ENCODE measurements at places on chromosomes 13 and 19. TPM values are rescaled to one million over a fixed set of nuclear protein-coding genes. Genes with fewer than 3 reads are reported as not detected.

DNA sequence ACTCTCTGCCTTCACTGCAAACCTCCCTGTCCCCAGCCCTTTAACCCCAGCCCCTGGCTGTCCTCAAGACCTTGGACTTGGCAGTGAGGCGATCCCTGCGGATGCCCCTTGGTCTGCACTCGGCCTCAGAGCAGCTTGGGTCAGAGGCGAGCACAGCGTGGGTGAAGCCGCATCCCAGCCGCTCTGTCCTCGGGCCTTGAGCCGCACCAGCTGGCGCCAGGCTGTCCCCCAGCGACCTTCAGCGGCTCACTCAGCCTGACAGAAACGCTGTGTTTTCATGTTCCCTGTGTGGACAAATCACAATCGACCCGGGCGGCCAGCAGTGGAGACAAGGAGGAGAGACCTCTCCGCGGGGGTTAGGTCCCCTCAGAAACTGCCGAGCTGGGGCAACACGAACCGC is 52.0 kb downstream of the GNG7 start:
- DNase-seq, result no peak

DNA sequence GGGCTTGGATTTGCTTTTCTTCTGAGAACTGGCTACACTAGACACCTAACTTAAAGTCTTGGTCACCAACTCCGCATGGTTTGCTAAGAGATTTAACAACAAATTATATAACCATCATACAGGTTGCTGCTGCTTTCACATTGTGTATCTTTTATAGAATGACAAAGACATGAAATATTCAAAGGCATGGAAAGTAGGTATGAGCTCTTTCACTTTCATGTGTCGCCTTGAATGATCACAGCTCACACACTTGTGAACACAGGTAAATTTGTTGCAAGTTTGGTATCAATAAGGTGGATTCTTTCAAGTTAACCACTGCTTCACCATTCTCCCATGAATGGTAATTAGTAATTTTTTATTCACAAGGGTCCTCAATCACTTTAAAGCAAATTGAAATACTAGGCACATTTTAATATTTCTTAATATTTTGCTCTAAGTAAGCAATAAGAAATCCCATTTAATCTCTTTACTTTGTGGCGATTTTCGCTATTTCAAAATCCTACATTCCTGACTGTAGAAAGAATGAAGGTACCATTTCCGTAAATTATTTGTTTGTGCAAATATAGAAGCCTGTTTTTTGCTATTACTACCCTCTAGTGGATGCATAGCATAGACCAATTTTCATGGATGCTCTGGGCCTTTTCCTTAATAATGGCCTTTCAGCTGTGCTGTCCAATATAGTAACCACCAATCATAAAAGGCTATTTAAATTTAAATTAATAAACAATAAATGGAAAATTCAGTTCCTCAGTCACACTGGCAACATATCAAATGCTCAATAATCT is 45.5 kb upstream of the FREM2 start:
- no peak for DNase-seq

GRCh38 chr13:32098272-32098671 is 66.7 kb downstream of the FRY start:
- DNase-seq, result no peak

- DNase-seq, result no peak
These were observed 49.9 kb downstream of the SOX21 start for GRCh38 chr13:94662274-94662945.

DNA sequence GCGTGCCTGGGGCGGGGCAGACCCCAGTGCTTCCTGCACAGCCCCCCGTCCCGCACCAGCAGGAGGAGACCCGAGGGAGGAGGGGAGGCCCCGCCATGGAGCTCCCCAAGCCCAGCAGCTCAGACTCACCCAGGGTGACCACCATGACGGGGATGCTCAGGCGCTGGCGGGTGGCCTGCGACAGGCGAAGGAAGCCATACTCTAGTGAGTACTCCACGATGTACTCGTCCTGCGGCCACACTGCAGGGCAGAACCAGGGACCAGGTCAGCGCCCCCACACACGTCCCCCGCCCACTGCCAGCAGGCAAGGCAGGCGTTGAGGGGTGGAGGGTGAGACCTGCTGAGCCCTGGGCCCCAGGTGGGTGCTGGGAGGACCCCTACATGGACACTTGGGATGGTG is 8.6 kb downstream of the TMEM259 start:
- DNase-seq, result no peak

DNA sequence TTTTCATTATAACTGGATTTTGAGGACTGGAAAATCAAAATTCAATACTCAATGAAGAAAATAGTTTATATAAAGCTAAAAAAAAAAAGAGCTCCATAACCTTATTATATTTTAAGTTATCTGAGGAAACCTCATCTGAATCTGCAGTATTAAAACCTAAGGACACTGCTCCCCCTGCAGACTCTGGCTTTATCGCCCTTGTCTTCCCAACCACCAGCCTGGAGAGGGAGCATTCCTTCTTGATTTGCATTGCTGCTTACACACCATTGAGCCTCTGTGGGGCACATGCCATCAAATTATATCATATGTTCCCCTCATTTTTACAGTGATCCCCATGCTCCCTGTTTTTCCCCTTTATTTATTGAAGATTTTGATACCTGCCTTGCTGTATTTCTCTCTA is 871.4 kb upstream of the GPC6 start:
- no peak for DNase-seq

- no peak for DNase-seq
These were observed 253.6 kb upstream of the DACH1 start for GRCh38 chr13:72120632-72121031.

DNA sequence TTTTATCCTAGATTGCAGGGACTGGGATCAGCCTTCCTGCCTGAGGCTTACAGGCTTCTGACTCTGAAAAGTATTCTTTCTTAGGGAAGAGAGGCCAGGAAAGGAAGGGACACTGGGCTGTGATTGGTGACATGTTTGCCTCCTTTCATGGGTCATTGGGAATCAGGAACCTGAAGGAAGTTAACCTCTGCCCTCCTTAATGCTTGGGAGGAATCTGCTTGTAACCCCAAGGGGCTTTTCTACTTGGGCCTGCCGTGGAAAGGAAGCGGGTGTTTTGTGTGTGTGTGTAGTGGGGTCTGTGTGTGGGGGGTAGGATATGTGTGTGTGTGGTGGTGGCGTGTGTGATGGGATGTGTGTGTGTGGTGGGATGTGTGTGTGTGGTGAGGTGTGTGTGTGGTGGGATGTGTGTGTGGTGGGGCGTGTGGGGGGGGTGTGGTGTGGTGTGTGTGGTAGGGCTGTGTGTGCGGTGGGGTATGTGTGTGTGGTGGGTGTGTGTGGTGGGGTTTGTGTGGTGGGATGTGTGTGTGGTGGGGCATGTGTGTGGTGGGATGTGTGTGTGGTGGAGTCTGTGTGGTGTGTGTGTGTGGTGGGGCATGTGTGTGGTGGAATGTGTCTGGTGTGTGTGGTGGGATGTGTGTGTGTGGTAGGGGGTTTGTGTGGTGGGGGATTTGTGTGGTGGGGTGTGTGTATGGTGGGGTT is 41.3 kb upstream of the NPAS1 start:
- DNase-seq, result no peak

GRCh38 chr13:59480396-59481259 is 683.1 kb downstream of the DIAPH3 start:
- no peak for DNase-seq

Gene FGF22
- 10.1 TPM for total RNA-seq

Gene SLC15A1
- not detected for total RNA-seq

Gene GDF15
- total RNA-seq, result 0.82 TPM

Gene CBLC
- 0.38 TPM for total RNA-seq

Gene ZFP14
- total RNA-seq, result 19.3 TPM

Gene COX7A1
- 80.3 TPM for total RNA-seq
